ENCODE measurements at places on chromosomes 11 and 22.

DNA sequence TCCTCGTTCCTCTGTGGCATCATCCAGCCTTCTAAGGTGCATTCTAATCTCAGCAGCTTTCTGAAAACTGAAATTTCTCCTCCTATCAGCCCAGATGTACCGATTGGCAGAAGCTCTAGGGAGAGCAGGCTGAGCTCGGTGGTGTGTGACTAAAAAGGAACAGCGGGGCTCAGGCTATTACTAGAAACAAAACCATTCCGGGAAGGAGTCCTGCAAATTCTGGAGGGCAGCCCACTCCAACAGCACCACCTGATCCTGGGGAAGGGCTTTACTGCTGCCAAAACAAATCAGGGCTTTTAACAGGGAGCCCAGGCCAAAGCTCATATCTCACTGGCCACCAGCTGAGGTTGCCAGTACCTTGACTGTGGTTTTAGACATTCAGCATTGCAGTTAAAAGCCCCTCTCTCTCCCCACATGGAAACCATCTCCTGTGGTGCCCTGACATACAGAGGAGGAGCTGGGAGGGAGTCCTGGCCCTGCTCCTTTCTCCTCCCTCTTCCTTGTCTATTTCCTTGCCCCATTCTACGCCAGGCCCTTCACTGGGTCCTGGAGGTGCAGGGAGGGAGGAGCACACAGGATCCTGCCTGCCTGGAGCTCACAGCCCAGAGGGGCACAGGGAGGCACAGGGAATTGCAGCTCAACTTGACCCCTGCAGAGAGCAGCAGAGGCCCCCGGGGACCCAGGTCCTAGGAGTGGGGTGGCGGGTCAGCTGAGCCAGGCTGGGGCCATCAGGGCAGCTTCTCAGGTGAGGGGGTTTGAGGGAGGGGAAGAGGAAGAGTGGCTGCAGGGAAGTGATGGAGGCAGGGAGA is 889 bp downstream of the PLAAT4 start:
- DNase-seq: no peak

GRCh38 chr11:109940816-109941215 is 152.4 kb upstream of the ZC3H12C start:
- no peak for DNase-seq

GRCh38 chr22:29230972-29231875 is 25.5 kb downstream of the EMID1 start:
- no peak for DNase-seq

GRCh38 chr22:39231197-39231950 is 13.4 kb downstream of the PDGFB start:
- DNase-seq: no peak

DNA sequence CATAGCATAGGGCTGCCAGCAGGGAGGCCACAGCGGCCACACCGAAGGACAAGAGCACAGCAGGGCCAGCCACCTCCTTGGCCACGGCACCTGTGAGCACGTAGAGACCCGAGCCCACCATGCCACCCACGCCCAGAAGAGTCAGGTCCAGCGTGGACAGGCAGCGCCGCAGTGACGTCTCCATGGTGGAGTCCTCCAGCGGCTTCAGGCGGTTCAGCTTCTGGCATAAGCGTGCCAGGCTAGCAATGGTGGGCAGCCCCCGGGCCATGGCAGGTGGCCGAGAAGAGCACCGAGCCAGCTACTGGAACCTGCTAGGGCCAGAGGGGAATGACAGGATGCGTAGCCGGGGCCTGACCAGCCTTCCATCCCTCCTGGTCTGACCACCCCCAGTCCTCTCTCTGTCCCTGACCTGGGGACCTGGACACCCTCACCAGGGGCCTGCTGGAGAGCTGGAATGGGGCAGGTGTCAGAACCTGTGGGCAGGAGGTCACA is 770 bp downstream of the SLC7A4 start:
- no peak for DNase-seq

DNA sequence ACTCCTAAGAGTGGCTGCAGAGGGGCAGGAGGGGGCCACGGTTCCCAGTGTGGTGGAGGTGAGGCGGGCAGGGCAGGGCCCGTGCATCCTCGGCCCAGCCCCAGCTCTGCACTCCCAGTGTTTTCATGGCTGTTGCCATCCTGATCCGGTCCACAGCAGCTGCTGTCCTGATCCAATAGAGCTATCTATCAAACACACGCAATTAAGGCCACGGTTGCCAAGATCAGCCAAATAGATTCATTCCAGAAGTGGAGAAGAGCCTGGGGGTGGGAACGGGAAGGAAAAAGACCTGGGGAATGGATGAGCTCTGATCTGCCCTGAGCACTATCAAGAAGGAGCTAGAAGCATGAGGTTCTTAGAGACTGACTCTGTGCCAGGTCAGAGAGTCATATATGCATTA is 160.9 kb upstream of the SYT13 start:
- DNase-seq: no peak

GRCh38 chr11:85848006-85848405 is 7.2 kb upstream of the CCDC83 start:
- DNase-seq: no peak

- DNase-seq: no peak
These were observed 932.8 kb downstream of the BRD1 start for GRCh38 chr22:48894804-48895250.

GRCh38 chr11:70140711-70141485 is 62.2 kb upstream of the FADD start:
- no peak for DNase-seq

DNA sequence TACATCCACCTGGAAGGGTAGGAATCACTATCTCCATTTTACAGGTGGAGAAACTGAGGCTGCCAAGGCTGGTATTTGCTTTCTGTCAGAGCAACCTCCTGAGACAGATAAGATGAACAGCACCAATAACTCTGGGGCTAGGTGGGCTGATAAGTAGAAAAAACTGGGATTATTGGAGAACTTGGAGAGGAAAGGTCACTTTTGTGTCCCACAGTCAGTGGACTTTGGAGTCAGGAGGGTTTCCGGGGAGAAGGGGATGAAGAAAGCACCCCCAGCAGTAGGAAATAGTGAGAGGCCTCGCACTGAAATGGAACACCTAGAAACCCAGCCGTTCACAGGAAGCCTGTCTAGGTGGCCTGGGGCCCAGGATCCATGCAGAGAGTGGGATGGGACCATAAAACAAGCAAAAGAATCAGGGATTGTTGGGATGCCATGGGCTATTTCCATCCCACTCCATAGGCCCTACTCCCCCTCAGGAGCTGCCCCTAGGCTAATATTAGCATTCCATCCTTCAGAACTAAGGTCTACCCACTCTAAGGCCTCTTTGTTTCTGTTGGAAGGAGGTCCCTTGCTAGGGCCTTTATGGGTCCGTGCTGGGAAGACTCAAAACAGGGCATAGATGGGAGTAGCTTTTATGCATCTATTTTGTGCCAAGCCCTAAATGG is 31.0 kb upstream of the FCHSD2 start:
- DNase-seq: no peak
